ENCODE measurements at places on chromosomes 11 and 22.

DNA sequence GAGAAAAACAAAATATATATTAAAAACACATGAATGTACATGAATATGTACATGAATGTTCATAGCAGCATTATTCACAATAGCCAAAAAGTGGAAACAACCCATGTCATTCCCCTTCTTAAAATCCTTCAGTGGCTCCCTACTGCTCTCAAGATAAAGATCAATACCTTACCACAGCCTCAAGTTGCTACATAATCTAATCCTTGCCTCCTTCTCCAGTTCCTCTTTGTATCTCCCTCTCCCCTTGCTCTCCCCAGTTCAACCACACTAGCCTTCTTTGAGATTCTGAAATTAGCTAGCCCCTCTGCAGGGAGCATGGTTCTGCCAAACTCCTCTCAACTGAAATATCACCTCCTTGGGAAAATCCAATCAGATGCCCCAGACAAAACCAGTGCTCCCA, 28.1 kb downstream of the MTMR2 start:
- DNase-seq = no peak

DNA sequence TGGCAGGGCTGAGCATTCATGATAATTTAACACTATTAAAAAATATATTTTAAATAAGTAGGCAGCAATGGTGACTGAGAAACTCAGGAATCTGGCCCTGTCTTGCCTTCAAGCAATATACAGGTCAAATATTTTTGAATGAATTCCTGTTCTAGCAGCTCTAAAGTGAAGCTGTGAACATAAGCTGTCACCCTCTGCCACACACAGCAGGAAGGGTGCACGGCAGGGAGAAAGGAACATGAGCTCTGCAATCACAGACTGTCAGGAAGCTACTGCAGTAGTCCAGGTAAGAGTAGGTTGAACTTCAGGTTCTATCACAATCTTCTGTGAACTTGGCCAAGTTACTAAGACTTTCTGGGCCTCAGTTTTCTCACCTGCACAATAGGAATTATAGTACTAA, 114.8 kb downstream of the SERGEF start:
- no peak for DNase-seq

DNA sequence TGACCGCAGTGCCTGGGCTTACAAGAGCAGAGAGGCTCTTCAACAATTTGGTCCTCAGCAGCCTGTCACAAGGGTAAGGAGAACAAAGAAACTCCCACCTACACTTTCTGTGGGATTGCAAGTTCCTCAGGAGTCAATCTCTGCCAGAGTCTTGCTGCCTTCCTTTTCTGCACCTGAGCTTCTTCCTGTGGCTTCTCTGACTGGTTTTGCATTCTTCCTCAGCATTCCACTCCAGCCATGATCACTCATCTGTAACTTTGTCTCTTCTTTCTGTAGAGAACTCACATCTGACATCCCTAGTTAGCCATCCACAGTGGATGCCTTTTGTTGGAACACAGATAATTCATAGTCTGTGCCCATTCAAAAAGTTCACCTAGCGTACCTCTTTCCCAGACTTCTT, 14.2 kb upstream of the OR6A2 start:
- DNase-seq = no peak

DNA sequence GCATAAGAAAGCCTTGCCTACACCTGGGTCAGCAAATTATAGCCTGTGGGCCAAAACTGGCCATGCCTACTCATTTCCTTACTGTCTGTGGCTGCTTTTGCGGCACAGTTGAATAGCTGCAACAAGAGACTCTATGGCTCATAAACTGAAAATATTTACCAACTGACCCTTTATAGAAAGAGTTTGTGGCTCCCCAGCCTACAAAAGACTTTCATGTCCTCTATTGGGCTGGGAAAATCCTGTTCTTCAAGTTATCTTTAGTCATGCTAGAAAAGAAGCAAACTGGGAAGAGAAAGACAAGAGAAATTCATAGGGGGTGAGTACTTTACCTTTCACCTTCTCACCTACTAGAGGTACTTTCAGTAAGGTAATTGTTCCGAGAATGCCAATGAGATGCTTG, 175.1 kb downstream of the SWAP70 start:
- DNase-seq = no peak

DNA sequence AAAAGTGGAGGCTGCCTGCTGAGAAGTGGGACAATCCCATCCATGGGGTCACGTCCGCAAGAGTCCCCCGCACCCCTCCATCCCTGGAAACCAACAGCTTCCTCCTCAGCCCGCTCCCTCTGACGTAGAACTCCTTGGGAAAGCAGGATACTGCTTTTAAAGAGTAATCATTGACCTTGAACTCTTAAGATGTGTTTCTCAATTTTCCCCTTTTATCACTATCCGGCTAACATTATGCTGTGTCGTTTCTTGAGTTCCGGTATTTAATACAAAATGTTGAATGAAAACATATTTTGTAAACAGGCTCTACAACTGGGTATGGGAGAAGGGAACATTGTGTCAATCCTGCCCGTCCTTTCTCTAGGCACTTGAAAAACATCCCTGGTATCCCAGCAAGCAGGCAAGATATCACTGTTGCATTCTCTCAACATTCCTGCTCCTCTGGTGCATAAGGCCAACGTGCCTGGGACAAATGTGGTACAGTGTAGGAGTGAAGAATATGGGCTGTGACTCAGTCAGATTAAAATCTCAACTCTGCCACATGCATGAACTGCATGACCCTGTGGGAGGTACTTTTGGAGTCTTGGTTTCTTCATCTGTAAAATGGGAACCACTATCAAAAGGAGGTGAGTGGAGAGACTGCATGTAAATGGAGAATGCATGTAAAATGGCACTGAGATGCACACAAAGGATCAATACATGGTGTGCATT, 52.8 kb downstream of the WT1 start:
- DNase-seq = no peak

- DNase-seq = no peak
These were observed 29.0 kb downstream of the TTLL1 start for GRCh38 chr22:43060183-43060582.

- no peak for DNase-seq
These were observed 222.0 kb downstream of the TMEM135 start for GRCh38 chr11:87259736-87260135.

DNA sequence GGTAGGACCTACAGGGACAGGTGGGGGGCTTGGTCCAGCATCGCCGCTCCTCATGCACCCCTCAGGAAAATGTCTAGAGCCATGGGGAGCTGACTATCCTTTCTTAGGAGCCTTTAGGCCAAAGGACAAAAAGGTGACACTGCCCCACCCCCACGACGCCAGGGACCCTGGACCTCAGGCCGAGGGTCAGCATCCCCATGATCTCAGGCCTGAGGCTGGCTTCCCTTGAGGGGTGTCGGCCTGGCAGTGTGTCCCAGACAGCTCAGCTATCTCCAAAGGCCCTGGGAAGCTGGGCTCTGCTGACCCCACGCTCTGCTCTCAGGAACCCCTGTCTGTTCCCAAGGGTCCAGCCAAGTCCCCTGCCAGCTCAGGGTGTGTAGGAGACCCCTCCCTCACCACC, 16.3 kb downstream of the MRGPRG start:
- no peak for DNase-seq

DNA sequence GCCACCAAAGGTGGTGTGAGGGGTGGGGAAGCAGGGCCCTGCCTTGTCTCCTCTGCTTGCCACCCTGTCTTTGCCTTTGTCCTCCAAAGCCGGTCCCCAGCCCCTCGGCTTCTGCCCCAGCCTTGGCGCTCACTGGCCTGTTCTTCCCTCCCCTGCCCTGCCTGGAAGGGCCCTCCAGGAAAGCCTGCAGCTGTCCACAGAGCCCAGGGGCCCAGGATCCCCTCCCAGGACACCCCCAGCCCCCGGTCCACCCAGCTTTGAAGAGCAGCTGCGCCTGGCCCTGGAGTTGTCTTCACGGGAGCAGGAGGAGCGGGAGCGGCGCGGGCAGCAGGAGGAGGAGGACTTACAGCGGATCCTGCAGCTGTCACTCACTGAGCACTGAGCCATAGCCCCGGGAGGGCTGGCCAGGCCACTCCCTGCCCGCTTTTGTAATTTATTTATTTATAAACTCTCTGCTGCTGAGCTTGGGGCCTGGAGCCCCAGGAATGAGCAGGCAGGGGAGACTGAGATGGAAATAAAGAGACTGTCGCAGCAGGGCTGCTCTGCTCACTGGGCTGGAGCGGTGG, 1.3 kb upstream of the SSH3 start:
- DNase-seq = peak; percentile 7

All from NCI-H1694 (cell line).